Breast epithelium (tissue), 4 donors: ENCODE measurements at places on chromosomes 5 and 9. TPM values are rescaled to one million over a fixed set of nuclear protein-coding genes. Genes with fewer than 3 reads are reported as not detected.

- DNase-seq: no peak
These were observed 190.3 kb upstream of the SEMA6A start for GRCh38 chr5:116764941-116765340.

- DNase-seq: no peak
These were observed 288.4 kb downstream of the MTRR start for GRCh38 chr5:8157320-8157822.

DNA sequence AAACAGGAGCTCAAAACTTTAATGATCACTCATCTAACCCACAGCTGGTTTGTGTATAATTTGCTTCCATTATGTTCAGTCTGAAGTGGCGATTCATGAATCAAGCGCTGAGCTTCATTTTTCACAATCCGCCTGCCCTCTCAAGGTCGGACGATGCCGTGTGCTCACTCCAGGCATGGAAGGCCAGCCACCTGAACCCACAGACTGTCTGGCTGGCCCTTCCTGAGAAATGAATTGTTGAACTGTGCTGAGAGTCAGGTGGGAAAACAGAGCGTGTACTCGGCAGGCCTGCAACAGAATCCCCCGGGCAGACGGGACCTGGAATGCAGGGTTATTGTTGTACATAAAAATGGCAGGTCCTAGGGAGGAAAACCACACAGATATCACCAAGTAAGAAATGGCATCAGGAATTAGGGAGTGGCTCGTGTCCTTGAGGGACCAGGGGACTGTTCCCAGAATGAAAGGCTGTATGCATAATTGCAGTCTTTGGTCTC lies 375.7 kb downstream of the IRX2 start:
- DNase-seq: no peak

DNA sequence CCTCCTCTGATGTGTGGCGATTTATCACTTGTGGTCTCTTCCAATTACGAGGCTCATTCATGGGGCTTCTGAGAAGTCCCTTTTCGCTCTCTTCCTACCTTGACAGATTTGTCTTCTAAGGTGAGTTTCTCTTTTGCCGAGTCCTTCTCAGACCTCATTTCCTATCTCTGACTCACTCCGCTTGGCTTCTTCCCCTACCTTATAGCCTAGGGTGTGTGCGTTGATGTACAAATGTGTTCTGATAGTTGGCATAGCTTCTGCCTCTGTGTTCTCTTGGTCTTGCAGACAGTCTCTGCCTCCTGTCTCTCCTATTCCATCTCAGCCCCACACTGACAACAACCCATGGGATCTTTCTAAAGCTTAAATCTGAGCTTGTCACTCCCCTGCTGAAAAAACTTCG lies 56.9 kb upstream of the SHB start:
- DNase-seq: no peak

DNA sequence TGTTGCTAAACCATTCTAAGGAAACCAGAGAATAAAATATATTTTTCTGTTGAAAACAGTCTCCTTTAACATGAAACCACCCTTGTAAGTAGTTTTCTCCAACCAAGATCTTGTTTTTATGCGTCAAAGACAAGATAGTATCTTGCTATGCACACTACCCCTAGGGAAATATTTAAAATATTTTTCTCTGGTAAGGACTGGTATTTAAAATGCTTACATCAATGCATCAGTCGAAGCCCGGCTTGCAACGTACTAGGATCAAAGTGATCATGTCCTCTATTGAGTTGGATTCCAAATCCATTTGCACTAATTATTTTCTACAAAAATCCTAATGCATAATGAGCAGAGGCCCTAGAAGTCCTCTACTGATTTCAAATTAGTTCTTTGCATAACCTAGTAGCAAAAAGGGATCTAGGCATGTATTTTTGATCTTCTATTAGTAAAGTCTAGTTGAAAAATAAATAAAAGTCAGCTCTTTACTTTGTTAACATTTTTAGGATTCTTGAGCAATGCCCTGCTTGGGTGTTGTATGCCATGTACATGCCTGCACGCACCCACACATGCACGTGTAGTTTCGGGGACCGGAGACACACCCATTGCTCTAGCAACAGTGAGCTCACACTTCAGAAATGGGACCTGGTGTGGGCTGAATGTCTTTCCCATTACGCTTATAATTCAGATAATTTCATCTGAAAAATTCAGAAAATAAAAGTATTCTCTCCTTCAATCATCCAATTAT lies 165.0 kb upstream of the GPR151 start:
- no peak for DNase-seq

Gene C7
- 447 TPM for total RNA-seq

Gene SLC6A18
- total RNA-seq: not detected

Gene SNAPC3
- 28.3 TPM for total RNA-seq
